ENCODE measurements at places on chromosomes 2 and 18.

- DNase-seq, result peak; percentile 9
Measured at GRCh38 chr2:207983641-207984042, 41.7 kb downstream of the PLEKHM3 start.

GRCh38 chr2:146301287-146301686 lies 1543.5 kb upstream of the ACVR2A start:
- no peak for DNase-seq

- no peak for DNase-seq
Measured at GRCh38 chr2:173874003-173874893, 90.9 kb downstream of the SP3 start.

GRCh38 chr2:82062463-82062862 lies 1757.9 kb upstream of the LRRTM1 start:
- DNase-seq, result no peak

- no peak for DNase-seq
Measured at GRCh38 chr2:28420722-28421121, 28.1 kb downstream of the FOSL2 start.

- DNase-seq, result no peak
Measured at GRCh38 chr2:37781028-37781427, 109.6 kb upstream of the CDC42EP3 start.

- no peak for DNase-seq
Measured at GRCh38 chr2:71597756-71598155, 144.4 kb downstream of the DYSF start.

GRCh38 chr18:35982409-35983114 lies 10.1 kb downstream of the RMP24 start:
- no peak for DNase-seq

GRCh38 chr2:67374481-67374880 lies 22.7 kb upstream of the ETAA1 start:
- DNase-seq, result no peak

GRCh38 chr2:210072493-210072892 lies 70.1 kb downstream of the RPE start:
- DNase-seq, result no peak

GRCh38 chr2:112623913-112624777 lies 21.6 kb upstream of the SLC20A1 start:
- peak; percentile 67 for DNase-seq

- peak; percentile 60 for DNase-seq
Measured at GRCh38 chr2:227805578-227805977, 8.1 kb upstream of the CCL20 start.

DNA sequence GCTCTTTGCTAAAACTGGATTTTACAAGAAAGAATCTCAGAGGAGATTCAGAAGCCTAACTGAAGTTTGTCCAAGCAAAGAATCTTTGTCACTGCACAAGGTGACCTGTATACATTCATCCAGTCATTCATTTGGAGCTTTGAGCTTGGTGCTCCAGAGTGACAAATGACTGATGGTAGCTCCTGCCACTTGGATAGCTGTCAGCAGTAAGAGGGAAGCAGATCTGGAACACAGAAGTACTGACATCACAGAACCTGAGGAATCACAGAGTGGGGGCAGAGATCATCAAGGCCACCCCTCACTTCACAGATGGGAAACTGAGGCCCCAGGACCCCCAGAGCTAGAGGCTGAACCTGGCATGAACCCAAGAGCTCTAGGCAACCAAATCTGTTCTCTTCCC lies 28.8 kb upstream of the IGFBP2 start:
- no peak for DNase-seq

DNA sequence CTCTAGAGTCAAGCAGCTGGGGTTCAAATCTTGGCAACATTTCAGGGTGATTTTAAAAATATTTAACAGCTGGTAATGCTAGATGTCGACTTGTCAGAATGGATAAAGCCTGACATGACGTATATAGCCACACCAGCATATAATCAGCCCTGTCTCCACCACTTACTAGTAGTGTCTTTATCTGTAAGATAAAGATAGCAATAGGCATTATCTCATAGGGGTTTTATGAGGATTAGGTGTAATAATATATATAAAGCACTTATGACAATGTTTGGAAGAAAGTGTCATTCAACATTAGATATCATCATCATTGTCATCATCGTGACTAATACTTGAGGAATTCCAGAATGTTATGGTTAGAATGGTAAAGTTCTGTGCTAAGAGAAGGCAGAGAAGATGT lies 369.0 kb upstream of the CWC22 start:
- DNase-seq, result no peak

- DNase-seq, result peak; percentile 91
Measured at GRCh38 chr2:60926741-60927552, 45.6 kb downstream of the REL start.

- no peak for DNase-seq
Measured at GRCh38 chr2:47129191-47129706, 25.9 kb downstream of the STPG4 start.

- DNase-seq, result peak; percentile 62
Measured at GRCh38 chr2:119659601-119660342, 19.2 kb upstream of the TMEM177 start.

DNA sequence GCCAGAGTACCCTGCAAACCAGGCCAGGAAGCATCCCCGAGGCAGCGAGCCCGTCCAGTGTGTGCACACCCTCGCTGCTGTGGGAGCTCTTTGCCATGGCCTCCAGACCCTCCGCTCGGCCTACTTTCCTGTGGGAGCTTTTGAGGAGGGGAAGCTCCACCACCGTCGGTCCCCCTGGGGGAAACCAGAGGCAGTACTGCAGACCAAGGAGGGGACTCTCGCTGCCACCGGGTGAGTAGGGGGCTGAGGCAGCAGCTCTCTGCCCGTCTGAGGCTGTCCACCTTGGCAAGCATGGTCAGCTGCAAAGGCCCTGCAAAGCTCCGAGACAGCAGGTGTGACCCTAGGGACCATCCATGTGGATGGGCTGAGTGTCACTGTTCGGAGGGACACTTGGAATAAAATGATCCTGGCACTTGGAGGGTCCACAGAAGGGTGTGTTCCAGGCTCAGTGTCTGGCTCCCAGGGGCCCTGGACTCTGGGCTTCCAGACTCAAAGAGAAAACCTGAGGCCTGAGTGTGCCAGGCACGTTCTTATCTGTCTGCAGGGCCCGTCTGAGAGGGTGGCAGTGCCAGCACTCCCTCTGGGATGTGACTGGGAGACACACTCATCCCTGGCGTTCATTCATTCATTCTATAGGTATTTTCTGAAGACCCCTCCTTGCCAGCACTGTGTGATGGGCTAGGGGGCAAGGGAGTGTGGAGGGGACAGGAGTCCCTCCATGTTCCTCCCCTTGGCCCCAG lies 282.8 kb upstream of the HS6ST1 start:
- DNase-seq, result no peak

DNA sequence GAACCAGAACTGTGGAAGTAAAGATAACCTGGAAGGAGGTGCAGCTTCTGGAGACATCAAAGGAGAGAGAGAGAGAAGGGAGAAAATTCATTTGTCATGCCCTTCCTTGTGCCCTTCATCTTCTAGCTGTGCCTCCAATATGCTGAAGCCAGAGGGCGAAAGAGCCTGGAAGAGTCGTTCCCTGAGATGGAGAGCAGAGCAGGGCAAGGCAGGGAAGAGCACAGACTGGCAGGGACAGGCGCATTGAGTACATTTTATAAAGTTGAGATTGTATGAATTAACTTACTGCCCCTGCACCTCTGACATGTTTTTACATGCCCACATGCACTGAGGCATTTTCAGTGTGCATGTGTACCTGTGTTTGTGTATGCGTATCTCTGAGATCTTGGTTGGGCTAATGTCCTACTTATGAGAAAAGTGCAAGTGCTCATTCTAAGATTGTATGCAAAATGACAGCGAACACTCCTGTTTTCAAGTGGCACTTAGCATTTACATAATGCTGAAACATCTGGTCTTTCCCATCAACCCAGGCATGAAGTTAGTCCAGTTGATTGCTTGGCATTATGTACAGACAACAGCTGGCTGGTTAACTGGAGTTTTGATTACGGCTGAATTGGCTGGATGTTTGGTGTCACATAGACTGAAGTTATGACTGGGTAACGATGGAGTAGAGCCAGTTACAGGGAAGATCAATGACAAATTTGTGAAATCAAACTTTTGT lies 23.7 kb upstream of the MMADHC start:
- no peak for DNase-seq

GRCh38 chr2:3121601-3122000 lies 256.0 kb downstream of the EIPR1 start:
- DNase-seq, result no peak

DNA sequence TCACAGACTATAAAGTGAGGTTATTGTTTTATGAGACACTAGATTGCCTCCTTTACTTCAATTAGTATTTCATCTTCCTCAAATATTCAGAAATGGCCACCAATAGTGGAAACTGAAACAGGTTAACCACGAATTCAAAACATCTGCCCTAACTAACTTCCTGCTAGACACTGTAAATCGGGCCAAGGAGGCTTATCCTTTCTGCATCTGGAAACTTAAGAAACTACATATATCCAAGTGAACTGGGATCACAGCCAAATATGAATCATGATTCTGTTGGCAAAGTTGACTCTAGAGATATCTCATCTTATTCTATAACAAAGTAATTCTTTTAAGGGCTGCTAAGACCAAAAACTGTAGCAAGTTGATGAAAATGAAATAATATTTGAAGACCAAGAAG lies 136.6 kb upstream of the ZC3H15 start:
- DNase-seq, result peak; percentile 80

GRCh38 chr2:55384786-55385185 lies 34.9 kb downstream of the CCDC88A start:
- DNase-seq, result no peak

GRCh38 chr2:185374878-185375277 lies 363.7 kb upstream of the FSIP2 start:
- no peak for DNase-seq

DNA sequence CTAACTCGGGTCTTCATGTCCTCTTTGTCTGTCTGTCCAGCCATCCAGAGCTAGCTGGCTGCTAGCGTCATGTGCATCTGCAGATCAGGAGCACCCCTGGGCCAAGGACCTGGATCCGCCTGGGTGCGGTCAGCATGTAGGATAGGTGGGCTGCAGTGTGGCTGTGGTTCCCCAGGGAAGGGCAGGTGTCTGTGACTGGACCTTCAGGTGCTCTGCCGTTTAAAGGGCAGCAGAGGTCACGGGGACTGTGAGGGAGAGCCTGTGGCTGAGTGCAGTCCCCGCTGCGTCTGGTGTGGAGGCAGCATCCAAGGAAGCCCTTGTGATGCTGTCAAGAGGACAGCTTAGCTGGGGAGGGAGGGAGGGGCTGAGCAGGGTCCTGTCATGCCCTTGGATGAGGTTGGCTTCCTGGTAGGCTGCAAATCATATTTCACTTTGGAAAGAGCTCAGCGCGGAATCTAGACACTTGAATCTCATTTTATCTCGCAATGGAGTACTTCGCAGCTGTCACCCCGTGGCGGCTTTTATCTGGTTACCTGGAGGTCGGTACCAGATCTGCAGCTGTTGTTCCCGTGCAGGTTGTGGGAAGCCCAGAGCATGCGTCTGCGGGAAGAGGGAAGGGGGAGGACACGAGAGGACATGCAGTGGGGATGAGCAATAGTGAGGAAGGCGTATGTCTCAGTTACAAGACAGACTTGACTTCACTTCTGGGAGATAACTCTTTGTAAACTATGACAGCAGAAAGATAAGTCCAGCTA lies 5.9 kb upstream of the RALB start:
- no peak for DNase-seq

DNA sequence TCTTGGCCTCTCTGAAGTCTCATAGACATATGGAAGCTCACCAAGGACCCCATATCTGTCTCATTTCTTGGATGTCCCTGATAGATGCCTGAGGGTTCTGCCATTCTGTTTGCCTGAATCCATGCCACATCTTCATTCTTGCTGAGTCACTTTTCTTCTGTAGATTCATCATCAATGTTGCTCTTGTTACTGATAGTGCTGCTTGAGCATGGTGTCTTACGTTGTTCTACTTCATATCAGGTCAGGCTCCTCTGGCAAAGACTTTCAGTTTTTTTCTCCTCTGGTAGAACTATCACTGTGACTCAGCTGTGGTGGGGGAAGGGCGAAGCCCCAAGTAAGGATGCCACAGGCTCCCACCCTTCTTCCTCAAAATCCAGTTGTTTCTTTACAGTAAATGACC lies 885.2 kb downstream of the DCDC2C start:
- no peak for DNase-seq

- DNase-seq, result no peak
Measured at GRCh38 chr2:207787017-207787416, 17.3 kb upstream of the FZD5 start.

- no peak for DNase-seq
Measured at GRCh38 chr18:58843688-58844035, 21.0 kb upstream of the ZNF532 start.

GRCh38 chr2:12702168-12703121 lies 14.3 kb upstream of the TRIB2 start:
- no peak for DNase-seq

DNA sequence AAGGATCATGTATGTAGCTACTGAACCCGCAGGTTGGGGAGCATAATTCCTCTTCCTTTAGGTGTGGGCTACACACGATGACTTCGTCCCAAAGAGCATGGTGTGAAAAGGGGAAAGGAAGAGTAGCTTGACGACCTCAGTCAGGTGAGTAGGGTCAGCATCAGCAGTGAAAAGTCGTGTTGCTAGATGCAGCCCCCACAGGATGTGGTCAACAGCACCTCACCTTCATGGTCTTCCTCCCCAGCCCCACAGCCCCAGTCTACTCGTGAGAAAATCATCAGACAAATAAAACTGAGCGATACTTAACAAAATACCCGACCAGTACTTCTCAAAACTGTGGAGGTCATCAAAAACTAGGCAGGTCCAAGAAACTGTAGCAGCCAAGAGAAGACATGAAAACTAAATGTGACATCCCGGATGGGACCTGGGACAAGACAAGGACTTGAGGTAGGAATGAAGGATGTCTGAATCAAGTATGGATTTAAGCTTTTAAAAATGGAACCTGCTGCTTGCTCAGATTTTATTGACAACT lies 77.5 kb upstream of the NFATC1 start:
- no peak for DNase-seq

- DNase-seq, result peak; percentile 89
Measured at GRCh38 chr2:74119912-74120825, 27.5 kb downstream of the BOLA3 start.

DNA sequence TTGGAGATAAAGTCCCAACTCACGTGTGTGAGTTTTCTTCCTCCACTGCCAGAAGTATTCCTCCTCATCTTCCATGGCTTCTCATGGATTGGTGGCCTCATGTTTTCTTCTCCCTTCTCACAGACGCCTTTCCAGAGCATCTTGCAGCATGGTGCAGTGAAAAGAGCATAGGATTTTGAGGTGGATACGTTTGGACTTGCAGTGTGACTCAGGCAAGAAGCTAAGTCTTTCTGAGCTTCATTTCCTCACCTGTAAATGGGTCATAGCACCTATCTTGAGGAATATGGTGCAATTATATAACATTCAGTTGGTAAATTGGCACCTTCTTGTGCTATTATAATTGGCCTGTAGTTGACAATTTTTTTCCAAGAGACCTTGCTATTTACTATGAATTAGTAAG lies 247.6 kb downstream of the RDH14 start:
- DNase-seq, result no peak

GRCh38 chr18:56711708-56712445 lies 60.7 kb downstream of the WDR7 start:
- DNase-seq, result no peak

DNA sequence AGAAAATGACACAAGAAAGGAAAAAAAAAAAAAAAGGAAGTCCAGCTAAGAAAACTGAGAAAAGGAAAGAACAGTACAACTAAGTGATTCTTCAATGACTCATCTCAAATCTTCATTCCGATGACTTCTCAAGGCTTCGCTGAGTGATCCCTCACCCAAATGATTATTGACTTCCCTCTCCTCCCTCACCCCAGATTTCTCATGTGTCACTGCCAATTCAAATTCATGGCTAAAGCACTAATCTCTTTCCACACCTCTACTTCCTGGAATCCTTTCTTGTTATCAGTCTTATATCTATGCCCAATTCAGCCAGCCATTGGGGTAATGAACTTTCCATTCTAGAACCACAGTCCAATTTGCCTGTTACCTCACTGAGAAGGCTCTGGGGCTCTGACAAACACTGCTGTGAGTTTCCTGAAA lies 7.2 kb upstream of the ABCB11 start:
- peak; percentile 78 for DNase-seq
